ENCODE measurements at places on chromosomes 2 and 18. TPM values are rescaled to one million over a fixed set of nuclear protein-coding genes. Genes with fewer than 3 reads are reported as not detected.

SIX3 gene
- 1.2 TPM for total RNA-seq

- no peak for DNase-seq
Observed at GRCh38 chr2:20409039-20409438, 37.8 kb upstream of the RHOB start.

DNA sequence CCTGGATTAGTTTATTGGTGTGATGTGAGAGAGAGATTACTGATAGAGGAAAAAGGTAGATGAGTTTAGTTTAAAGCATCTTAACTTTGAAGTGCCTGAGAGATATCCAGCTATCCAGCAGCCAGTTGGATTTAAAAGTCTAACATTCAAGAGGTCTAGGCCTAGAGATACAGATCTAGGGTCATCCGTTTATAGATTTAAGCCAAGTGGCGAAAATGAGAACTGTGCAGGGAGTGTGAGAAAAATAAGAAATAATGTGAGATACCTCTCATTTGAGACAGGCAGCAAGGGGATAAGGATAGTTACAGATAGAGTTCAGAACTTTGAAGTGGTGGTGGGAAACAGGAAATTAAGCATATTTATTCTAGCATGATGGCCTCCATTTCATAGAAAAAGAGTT, 5.3 kb upstream of the ORC2 start:
- DNase-seq, result no peak

DNA sequence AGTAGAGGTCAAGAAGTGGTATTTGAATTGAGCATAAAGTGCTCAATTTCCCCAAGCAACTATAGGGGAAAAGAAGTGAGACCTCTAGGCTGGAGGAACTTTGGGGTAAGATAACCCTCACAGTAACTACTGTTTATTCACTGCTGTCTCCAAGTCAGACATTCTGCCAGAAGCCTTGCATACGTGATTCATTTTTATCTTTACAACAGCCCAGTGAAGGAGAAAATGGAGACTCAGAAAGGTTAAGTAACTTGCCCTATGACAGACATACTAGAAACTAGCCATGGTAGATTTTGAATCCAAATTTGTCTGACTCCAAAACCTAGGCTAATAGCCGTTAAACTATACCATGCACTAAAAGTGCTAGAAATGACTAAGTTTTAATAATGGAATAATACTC, 28.4 kb downstream of the DNAJC10 start:
- DNase-seq, result no peak

LRRC30 gene
- total RNA-seq, result not detected

GRCh38 chr2:101860157-101860556, 131.6 kb upstream of the IL1R2 start:
- DNase-seq, result no peak

GRCh38 chr2:25341011-25341727, 556 bp downstream of the DNMT3A start:
- no peak for DNase-seq

DNA sequence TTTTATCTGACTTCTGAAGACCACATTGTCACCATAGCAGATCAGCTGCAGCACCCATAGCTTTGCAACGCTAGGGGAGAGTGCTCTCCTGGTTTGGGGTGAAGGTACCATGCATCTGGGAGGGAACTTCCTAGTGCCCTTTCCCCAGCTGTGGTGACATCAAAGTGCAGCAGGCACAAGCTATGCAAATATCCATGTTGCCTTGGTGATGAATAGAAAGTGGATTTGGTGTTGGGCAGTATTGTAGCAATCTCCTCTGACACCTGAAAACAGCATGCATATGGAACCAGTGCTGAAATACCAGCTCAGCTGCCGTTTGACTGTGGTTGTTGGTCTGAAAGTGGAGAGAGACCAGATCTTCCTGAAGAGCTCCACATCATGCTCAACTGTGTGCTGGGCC, 37.1 kb downstream of the BCL2L11 start:
- DNase-seq, result no peak

GRCh38 chr2:64540615-64541014, 16.5 kb downstream of the AFTPH start:
- DNase-seq, result no peak

GRCh38 chr2:96319396-96319795, 5.7 kb upstream of the ITPRIPL1 start:
- DNase-seq, result no peak

DNA sequence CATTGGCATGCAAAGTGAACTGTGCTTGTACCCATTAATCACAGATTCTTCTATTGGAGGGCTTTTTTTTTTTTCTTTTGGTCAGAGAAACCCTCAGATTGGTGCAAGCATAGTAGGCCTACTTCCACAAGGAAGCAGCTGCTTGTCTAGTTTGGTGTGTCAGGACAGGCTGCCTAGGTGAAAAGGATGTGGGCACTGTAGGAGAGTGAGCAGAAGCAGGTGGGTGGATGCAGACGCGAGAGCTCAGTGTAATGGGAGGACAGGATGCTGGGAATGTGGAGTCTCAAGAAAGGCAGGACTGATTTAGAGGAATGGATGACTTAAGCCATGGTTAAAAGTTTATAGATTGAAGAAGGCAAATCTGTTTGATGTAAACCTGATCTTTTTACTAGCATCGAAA, 3.1 kb downstream of the ELP2 start:
- no peak for DNase-seq

DNA sequence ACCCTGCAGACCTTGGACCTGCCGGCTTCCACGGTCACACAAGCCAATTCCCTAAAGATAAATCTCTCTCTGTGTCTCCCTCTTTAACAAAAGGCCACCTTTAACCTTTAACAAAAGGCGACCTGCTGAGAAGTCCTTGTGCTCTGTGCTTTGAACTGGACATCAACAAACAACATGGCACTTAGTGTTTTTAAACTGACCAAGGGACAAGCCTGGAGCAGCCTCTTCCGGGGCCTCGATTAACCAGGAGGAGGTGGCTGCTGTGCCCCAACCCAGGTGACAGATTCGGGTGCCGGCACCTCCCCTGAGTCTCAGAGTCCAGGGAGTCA, 135.3 kb downstream of the RTP5 start:
- DNase-seq, result no peak

- DNase-seq, result no peak
Observed at GRCh38 chr18:692824-693223, 19.6 kb downstream of the ENOSF1 start.

DNA sequence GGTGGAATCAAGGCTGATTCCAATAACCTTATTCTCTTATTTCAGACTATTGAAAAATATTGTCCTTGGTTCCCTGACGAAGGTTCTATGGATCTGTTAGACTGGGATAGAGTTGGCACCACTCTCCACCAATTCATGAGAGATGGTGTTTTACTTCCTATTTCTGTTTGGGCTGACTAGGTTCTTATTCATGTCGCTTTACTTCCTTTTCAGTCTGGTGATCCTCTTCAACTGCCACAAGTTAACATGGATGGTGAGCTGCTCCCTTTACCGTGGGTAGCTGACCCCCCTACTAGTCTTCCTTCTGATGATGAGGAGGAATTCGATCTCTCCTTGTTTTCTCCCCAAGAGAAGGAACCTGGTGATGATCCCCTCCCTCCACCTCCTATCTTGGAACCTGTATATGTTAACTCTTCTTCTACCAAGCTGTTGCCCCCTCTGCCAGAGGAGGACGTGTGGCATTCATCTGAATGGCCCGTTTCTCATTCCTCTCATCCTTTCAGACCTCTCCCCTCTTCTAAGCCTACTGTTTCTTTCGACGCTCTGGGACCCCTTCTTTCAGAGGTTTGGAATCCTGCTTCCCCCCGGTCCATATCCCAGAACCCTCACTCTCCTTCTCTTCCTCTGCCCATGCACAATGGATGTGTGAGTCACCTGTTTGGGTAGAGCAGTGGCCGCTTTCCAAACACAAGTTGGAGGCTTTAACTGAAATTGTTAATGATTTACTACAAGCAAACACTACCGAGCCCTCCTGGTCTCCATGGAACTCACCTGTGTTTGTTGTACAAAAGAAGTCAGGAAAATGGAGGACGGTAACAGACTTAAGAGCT, 13.5 kb upstream of the CNOT11 start:
- DNase-seq, result no peak

DGKD gene
- total RNA-seq, result 52.0 TPM

GRCh38 chr2:54593249-54593648, 130.2 kb upstream of the EML6 start:
- DNase-seq, result no peak

DNA sequence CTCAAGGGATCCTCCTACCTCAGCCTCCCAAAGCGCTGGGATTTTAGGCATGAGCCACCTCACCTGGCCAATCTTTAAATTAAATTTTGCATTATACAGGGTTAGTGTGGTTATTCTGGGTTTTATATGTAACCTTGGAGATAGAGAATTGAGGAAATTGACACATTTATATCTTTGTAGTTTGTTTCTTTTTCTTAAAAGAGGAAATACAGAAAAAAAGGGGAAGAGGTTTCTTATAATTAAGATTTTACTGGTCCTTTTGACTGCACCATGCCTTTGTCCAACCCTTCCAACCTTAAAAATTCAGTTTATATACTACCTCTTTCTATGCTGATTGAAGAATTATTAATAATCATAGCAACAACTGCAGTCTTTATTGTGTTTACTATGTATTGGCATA, 210.1 kb upstream of the STON1 start:
- no peak for DNase-seq

AFF3 gene
- 0.61 TPM for total RNA-seq

DNA sequence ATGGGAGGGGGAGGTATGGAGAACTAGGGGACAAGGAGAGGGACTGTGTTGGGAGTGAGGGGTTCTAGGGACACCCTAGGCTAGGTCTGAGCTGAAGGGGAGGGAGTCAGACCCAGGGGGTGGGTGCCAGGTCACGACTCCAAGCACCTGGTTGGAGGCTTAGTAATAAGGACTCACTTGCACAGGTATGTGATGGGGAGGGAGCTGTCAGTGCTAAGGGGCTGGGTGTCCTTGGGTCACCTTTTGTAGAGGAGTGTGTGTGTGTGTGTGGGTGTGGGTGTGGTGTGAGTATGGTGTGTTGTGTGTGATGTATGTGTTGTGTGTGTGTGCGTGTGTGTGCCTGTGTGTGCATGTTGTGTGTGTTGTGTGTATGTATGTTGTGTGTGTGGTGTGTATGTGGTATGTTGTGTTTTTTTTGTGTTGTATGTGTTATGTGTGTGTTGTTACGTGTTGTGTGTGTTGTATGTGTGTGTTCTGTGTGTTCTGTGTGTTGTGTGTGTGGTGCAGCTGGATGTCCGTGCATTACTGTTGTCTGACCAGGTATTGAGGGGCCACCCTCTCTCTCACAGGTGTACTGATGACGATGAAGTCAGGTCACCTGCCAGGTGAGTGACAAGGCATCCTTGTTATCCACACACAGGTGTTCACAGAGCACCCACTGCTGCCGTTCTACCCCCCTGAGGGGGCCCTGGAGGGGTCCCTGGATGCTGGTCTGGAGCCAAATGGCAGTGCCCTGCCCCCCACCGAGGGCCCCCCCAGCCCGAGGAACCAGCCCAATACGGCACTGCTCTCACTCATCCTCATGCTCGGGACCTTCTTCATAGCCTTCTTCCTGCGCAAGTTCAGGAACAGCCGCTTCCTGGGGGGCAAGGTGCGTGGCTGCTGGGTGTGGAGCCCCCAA, 9.8 kb downstream of the SLC4A3 start:
- DNase-seq, result no peak
